ENCODE measurements at places on chromosomes 12 and 14.

DNA sequence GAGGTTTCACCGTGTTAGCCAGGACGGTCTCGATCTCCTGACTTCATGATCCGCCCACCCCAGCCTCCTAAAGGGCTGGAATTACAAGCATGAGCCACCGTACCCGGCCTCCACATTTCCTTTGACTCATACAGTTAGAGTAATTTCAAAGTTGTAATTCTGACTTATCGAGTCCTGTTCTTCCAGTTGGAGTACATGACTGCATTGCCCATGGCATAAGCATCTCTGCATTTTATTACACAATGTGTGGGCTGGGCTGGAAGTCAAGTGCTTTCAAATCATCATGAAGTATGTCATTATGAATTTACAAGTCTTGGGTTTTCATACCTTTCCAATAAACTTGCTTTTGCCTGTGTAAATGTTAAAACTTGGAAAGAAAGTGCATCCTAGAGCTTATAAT lies 1295.7 kb upstream of the FLRT2 start:
- DNase-seq: no peak

DNA sequence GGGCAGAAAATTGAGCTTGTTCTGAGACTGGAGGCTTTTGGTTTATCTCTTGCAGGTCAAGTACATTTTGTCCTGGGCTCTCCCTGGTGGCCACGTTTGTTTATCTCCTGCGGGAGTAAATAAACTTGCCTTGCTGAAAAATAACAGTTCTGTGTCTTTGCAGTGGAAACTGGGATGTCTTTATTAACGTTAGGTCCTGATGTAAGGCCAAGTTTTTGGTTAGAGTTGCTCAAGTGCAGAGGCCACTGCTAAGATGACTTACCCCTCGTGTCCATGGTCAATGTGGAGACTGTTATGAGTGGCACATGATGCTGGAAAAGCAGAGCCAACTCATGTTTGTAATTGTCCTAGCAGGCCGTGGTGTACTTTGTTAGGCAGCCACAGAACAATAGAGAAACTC lies 3.8 kb downstream of the PTPN11 start:
- no peak for DNase-seq

DNA sequence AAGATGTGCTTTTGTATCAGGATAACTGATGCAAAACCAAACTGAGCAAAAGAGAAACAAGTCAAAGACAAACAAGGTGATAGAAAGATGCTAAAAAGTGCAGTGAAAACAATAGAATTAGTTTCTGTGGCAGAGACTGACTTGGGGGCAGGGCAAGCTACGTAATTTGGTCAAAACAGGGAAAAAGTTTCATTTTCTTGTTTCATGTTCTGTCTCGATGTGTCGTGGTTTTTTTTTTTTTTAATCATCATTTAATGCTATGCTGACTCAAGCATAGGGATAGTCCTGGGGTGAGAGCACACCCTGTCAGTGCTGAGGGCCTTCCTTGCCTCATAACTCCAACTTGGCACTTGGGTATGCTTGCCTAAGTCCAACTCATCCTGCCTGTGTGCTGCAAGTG lies 144.1 kb upstream of the PTPRQ start:
- no peak for DNase-seq

DNA sequence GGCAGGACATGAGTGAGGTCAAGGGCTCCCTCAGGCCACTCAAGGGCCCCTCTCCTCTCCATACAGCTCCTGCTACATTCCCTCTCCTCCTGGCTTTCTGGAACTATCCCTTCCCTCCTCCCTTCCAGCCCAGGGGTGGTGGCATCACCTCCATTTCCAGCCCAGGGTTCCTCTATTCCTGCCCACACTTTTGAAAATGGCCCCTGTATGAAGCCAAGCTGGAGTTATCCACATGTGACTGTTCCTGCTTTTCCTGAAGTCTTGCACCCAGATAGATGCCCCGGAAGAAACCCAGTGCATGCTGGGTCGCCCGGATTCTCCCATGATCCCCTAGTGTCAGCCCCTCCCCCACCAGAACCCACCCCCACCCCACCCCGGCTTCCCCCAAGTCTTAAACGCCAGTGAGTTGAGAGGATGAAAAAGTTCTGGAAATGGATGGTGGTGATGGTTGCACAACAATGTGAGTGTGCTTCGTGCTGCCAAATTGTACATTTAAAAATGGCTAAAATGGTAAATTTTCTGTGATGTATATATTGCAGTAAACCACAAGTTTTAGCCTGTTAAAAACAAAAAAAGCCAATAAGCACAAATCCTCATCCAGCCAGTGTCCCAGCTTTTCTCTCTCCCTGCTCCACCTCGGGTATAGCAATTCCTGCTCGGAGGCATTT lies 136.9 kb downstream of the SCARB1 start:
- no peak for DNase-seq

- DNase-seq: no peak
Observed at GRCh38 chr12:93657071-93657470, 20.1 kb upstream of the CRADD start.

GRCh38 chr14:35988972-35989690 lies 163.0 kb downstream of the BRMS1L start:
- DNase-seq: peak; percentile 1

DNA sequence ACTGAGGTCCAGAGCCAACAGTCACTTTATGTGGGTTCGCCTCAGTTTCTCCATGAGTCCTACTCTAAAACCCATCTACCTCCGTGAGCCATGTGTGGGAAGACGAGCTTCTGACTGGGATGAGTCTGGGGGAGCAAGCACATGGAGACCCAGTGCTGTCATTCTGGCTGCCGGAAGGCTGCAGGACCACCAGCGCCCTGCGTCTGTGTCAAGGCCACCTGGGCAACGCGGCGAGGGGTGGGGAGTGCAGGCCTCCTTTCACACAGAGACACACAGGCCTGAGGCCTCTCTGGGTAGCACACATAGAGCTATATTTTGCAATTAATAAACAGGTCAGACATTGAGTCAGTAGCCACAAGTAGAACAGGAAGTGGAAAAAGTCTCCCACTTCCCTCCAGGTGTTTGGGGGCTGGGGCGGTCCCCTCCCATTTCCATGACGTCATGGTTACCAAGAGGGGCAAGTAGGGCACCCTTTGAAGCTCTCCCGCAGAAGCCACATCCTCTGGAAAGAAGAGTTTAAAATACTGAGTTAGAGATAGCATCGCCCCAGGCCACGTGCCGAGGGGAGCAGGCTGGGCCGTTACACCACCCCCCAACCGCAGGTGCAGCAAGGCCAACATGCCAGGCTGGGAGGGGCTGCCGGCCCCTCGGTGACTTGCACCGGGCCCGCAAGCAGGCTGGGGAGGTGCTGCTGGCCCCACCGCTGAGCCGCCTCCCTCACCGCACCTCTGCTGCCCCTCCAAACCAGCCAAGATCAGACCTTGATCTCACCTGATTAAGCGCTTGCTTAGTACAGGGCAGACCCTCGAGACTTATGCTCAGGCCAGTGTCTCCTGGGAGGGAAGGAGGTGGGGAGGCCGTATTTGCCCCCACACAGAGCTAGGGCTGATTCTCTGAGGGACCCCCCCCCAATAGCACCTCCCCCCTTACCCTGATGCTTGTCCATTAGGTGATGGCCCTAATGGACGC lies 32.7 kb downstream of the DAD1 start:
- DNase-seq: peak; percentile 99

Measured in RPMI7951 (cell line).